ENCODE measurements at places on chromosomes 4 and X.
A peak's percentile ranks its signal among the peaks of the same experiment; 100 is the strongest.

DNA sequence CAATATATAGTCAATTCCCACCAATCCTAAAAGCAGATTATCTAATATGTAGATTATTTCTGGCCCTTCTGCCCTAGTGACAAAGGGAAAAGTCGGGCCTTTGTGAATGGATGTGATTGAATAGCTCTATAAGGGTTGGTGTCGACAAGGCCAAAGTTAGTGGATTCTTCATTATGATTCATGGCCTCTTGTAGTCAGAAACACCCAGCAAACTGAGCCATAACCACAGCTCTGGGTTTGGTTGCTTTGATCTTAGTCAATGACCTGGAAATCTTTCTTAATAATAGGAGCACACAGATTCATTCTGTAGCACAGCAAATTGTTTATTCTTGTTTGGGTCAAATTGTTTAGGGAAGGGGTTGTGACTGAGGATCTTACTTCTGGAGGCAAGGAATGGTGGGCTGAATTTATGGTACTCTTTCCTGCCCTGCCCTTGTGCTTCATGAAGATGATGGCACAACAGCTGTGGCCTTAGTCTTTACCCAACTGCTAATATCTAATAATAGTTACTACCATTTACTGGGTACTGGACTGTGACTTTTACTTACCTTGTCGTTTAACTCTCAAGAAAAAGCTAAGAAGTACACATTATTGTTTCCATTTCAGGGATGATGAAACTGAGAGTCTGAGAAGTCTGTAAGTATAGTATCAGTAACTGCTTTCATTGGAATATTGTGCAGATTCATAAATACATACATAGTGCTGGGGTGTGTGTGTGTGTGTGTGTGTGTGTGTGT, 74.0 kb downstream of the AFF2 start:
- no peak for DNase-seq

DNA sequence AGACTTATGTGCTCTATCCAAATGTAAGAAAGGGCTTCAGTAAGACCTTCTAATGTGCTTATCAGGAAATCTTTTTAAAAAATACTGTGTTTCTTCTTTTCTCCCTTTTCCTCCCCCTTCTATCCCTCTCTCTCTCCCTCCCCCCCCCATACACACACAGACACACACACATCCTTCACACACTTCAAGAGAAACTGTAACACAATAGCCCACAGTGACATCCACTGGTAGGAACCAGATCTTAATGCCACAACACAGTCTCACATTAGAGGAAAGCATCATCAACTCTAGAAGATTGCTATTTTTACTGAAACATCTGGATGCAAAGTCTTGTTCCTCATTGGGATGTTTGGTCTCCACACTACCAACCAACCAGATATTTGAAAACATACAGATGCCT, 4.6 kb downstream of the PCDH19 start:
- no peak for DNase-seq

GRCh38 chr4:101667348-101667747, 123.2 kb upstream of the BANK1 start:
- DNase-seq, result no peak

DNA sequence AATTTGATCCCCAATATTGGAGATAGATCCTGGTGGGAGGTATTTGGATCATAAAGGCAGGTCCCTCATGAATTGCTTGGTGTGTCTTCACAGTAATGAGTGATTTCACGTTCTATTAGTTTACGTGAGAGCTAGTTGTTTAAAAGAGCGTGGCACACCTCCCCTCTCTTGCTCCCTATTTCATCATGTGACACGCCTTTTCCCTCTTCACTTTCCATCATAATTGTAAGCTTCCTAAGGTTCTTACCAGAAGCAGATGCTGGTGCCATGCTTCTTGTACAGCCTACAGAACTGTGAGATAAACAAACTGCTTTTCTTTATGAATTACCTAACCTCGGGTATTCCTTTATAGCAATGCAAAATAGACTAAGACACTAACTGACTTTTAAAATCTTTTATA, 34.0 kb upstream of the FMR1 start:
- DNase-seq, result no peak

- no peak for DNase-seq
These were observed 14.9 kb downstream of the SNX12 start for GRCh38 chrX:71053217-71053621.

- DNase-seq, result no peak
These were observed 12.8 kb downstream of the NOP14 start for GRCh38 chr4:2950221-2950989.

- no peak for DNase-seq
These were observed 131.1 kb downstream of the GPC3 start for GRCh38 chrX:133854290-133854689.

DNA sequence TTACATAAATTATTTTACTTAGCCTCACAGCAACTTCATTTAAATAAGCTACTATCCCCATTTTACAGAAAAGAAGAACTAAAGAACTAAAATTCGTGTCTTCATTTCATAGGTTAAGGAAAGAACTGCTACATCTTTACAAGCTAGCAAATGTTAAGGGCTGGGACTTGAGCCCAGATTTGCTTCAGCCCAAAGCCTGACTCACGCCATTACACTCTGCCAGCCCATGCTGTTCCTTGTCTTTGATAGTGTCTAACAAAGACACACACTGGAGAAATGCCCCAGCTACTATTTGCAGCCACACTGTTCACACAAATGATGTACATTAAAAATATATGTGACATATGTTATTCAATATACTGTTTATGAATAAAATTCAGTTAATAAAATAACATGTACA, 29.0 kb upstream of the ERVMER34-1 start:
- DNase-seq, result peak; percentile 11

- DNase-seq, result no peak
These were observed 44.8 kb downstream of the RPS6KA3 start for GRCh38 chrX:20221902-20222301.

DNA sequence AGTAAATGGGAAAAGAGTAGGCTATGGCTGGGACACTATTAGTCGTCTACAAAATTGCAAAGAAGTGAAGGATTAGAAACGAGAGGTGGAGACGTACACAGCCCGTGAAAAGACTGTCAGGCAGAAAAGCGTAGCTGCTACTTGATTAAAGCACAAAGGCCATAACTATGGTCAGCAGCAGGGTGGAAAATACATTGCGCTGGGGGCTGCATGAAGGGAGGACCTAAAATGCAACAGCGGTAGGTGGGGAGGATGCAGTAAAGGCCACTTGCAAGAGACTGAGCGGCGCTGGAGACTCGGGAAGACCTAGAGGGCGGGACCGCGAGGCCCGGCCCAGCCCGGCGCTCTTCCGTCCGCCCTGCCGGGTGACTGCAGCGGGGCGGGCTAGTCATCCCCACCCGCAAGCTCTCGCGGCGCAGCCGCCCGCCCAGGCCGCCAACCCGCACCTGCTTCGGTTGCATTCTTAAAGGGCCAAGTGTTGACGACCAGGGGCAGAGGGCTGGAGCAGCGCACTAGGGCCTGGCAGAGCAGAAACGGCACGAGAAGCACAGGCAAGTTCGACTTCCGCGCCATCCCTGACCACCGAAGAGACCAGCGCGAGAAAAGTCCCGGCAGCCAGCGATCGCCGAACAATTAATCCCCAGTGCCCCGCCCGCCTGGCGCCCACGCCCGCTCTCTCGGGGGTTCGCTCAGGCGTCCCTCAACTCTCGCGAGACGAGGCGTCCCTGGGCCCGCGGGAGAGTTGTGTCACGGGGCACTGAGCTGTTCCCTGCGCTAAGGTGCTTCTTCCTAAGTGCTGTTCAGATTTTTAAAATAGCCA, at the start of gene AGA:
Gene AGA (minus strand): TSS at position 635 of the 820 bp plus-strand sequence. CDS start 62 bp downstream, at position 573.
- peak; percentile 84 for DNase-seq

GRCh38 chr4:1465173-1466033, 59.2 kb upstream of the NKX1-1 start:
- no peak for DNase-seq

- DNase-seq, result peak; percentile 10
These were observed 56.7 kb downstream of the ANK2 start for GRCh38 chr4:113106108-113106507.

GRCh38 chrX:133249266-133250058, 31.3 kb upstream of the TFDP3 start:
- no peak for DNase-seq

GRCh38 chr4:15482842-15483241, 13.2 kb downstream of the CC2D2A start:
- DNase-seq, result no peak

DNA sequence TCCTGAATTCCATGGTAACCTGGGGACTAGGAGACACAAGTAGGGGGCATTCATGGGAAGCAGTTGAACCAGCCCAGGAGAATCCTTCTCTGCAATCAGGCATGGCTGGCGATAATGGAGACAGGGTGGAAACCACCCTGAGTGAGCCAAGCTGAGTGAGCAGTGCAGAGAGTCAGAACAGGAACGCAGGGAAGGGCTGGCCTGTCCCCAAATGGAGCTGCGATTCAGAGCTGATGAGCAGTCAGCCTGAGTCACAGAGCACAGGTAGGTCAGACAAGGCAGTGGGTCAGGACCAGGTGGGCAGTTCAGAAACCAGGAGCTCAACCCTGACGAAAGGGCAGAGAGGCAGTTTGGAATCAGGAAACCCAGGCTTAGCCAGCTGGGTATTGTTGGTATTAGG, 129.0 kb downstream of the BTC start:
- DNase-seq, result no peak

DNA sequence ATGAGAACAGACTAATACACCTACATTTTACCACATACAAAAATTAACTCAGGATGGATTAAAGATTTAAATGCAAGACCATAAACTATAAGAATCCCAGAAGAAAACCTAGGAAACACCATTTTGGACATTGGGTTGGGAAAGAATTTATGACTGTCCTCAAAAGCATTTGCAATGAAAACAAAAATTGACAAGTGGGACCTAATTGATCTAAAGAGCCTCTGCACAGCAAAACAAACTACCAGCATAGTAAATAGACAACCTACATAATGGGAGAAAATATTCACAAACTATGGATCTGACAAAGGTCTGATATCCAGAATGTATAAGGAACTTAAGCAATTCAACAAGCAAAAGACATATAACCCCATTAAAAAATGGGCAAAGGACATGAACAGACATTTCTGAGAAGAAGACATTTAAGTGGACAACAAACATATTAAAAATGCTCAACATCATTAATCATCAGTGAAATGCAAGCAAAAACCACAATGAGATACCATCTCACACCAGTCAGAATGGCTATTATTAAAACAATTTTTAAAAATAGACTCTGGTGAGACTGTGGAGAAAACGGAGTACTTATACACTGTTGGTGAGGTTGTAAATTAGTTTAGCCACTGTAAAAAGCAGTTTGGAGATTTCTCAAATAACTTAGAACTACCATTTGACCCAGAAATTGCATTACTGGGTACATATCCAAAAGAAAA, 221.7 kb upstream of the DIPK2B start:
- no peak for DNase-seq

DNA sequence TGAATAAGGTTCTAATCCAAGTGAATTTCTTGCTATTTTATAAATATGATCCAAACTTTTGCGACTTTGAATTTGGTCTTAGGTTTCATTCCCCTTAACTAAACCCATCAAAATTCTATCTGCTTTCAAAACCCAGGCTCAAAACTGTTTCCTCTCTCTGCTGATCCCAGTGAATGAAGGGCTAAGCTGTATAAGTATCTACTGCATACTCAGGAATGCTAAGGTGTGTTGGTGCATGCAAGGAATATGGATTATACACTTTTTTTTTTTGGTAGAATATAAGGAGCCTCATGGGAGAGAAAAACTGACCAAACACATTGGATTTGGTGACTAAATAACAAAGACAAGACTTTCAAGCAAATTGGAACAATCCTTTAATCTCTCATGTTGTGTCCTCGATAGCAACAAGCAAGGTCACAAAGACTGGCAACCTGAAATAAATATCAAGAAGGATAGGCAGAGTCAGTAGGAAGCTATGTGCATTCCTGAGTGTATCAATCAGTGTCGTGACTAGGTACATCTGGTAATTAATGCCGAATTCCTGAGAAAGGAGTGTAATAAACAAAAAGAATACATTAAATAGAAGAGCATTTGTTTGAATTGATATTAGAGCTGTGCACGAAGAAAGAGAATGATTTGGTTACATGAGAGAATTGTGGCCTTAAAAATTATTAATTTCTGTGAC, 74.3 kb upstream of the KCTD8 start:
- no peak for DNase-seq

- no peak for DNase-seq
These were observed 21.1 kb downstream of the RNF212 start for GRCh38 chr4:1092026-1092982.

DNA sequence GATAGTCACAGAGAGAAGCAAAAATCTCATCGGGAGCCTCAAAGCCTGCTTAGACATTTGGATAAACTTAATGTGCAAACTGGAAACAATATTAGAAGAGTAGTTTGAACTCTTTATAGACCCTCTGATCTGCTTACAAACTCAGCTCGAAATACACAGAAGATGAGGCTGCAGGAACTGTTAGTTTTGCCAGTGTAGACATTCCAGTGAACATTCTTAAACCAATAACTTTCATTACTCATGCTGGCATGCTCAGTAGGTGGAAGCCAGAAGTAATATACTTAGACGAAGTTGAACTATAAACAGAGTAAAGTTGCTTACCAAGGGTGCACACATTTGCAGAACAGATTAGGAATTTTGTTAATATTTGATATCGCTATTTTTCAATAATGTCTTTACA, 303.5 kb downstream of the ANKRD50 start:
- DNase-seq, result no peak

- DNase-seq, result no peak
These were observed 96.4 kb upstream of the TTC29 start for GRCh38 chr4:147042046-147042445.

DNA sequence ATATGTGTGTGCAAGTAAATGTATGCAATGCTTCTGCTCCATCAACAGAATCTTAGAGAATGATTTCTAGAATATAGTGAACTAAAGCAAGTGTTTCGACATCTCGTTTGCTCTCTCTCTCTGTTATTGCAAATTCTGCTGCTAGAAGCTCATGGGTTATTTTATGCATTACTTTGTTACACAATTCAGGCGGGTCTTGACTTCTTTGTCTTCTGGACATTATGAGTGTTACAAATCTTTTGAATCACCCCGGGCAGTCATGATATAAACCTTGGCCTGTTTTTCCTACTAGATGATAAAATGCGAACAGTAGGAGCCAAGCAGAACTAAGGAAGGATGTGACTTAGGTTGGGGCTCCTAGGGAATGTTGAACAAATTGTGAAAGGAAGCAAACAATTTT, 166.4 kb upstream of the SFRP2 start:
- no peak for DNase-seq

DNA sequence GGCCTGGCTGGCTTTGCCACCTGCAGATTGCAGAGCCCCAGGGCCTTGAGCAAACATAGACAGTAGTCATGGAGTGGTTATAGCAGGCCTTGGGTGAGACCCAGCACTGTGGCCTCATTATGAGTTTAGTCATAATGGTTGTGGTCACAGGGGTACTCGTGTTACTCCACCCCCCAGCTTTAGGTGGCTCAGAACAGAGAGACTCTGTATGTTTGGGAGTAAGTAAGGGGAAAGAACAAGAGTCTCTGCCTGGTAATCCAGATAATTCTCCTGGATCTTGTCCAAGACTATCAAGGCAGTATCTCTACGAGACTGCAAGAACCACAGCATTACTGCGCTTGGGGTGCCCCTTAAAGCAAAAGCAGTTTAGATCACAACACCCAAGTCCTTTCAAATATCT, 62.3 kb upstream of the SCRG1 start:
- no peak for DNase-seq
